ENCODE measurements at places on chromosomes 12 and 14. TPM values are rescaled to one million over a fixed set of nuclear protein-coding genes. Genes with fewer than 3 reads are reported as not detected.

- DNase-seq: no peak
Observed at GRCh38 chr12:123063535-123063934, 83.1 kb downstream of the ARL6IP4 start.

GRCh38 chr12:15052691-15053090 is 79.8 kb downstream of the PDE6H start:
- no peak for DNase-seq

DNA sequence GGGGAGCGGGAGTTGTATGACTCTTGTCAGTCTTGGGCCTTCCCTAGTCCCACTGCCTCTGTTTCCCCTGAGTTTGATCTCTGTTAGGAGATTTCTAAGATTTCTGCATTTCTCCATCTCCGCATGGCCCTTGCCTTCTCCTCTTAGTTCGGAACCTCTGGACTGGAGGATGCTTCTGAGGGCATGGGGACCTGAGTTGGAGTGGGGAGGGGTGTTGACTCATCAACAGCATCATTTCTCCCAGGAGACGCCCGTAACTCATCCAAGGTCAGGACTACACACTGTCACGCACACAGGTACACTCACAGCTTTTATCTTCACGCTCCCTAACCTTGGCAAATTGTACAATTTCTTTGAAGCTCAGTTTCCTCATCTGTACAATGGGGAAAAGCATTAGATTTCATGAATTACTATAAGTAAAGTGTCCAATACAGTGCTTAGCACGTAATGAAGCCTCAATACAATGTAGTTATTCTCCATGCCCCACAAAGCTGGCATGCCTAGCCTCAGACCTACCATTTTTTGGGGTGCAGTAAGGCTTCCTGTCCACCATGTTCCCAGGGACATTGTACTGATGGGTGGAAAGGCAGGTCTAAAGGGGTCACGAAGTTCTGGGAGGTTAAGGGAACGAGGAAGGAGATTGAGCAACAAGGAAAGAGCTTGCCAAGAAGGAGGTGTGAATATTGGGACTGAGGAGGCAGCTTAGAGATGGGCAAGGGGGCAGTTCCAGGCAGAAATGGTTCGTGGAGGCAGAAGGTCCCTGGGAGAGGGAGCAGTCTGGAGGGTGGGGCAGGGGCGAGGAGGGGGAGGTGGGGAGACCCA is 600 bp upstream of the LAG3 start:
- DNase-seq: no peak

- DNase-seq: peak; percentile 73
Observed at GRCh38 chr12:132559652-132560363, 50.6 kb downstream of the LRCOL1 start.

DNA sequence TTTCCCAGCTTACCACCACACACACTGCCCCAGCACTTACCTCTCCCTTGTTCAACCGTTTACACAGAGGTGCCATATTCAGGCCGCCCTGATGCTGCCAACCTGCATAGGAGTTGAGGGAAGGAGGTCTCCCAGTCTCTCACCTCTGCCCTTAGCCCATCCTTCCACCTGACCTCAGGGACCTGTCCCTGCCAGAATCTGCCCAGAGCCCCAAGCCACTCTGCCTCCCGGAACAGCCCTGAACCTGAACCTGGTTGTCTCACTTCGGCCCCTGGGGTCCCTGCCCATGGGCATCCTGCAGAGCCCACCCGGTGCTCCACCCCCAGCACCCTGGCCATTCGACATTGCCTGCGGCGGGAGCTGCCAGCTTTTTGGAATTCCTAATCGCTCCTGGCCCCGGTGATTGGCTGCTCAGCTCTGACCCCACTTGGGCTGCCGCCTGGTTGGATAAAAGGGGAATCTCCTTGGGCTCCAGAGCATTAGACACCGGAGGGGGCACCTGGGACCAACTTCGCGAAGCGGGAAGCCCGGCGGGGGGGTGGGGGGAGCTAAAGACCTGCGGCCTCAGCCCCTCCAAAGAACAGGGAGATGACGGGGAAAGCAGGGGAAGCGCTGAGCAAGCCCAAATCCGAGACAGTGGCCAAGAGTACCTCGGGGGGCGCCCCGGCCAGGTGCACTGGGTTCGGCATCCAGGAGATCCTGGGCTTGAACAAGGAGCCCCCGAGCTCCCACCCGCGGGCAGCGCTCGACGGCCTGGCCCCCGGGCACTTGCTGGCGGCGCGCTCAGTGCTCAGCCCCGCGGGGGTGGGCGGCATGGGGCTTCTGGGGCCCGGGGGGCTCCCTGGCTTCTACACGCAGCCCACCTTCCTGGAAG is at the start of gene VSX2:
Gene VSX2, plus strand, starts transcription at position 476 of the 874 bp plus-strand sequence. Its CDS starts 113 bp downstream, at position 589.
- DNase-seq: no peak

The KERA gene
- total RNA-seq: not detected

Measured in MG63 (cell line).